Omental fat pad (tissue), 4 donors: ENCODE measurements at places on chromosomes 6 and 20.

GRCh38 chr6:129491436-129491835, 218.5 kb downstream of the ARHGAP18 start:
- no peak for DNase-seq

DNA sequence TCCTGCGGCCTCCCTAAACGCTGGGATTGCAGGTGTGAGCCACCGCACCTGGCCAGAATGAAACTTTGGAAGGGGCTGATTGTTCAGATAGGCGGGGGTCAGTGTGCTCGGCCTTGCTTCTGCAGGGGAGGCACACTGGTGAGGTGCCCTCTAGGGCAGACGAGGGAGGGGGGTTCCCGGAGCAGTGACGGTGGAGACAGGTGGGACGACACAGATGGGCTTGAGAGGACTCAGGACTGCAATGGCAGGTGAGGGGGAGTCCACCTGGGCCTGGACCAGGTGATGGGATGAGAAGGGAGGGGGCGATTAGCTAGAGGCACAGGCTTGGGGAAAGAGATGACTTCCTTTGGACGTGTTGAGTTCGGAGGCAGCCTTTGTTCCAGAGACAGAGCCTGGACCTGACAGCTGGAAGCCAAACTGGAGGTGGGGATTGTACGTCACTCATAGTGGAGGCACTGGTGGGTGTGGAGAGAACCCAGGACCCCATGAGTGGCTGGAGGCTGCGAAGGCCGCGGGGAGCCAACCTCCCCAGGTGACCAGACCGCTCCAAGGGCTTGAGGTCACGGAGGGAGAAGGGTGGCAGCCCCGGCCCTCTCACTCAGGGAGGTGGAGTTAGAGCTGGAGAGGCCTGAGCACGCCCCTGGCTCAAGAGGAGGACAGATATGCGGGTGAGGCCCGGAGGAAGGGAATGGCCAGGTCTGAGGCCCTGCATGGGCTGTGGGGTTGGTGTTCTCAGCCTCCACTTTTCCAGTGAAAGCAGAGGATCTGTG, 10.5 kb upstream of the MAP1LC3A start:
- DNase-seq = no peak

DNA sequence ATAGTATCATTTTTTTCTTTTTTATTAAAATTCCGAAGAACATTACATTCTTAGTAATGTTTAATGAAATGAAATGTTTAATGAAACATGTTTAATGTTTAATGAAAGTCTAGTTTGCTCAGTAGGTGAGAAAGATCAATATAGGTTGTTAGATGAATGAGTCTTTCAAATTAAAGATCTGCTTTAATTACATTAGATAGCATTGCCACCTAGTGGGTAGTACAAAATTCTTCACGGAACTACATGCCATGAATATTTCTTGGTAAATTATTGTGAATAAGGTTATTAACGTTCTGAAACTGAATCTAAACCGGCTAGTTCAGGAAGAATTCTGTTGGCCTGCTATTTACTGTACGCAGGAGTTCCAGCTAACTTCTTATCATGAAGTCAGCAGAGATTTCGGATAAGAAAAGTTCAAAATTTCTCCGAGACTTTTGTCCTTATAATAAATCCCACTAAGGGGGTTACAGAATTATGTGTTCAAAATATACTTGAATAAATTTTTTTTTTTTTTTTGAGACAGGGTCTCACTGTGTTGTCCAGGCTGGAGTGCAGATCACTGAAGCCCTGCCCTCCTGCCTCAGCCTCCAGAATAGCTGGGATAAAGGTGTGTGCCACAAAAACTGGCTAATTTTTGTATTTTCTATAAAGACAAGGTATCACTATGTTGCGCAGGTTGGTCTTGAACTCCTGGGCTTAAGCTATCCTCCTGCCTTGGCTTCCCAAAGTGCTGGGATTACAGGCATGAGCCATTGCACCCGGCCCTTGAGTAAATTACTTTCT, 7.9 kb upstream of the GMNN start:
- no peak for DNase-seq

DNA sequence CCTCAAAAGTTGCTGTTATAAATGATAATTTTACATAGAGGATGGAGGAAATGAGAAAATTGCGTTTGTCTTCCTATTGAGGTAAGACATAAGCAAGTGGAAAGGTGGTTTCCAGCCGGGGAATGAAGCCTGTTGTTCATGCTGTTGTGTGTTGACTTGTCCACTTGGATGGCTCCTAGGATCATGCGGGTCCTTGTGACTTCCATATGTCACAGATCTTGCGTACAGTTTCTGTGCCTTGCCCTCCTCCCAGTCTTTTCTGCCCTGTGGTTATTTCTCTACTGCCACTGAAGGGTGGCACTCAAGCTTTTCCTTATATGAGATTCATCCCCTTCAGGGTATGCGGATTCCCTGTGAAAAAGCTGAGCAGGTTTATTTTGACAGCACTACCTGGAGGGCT, 116.6 kb downstream of the CARMIL1 start:
- no peak for DNase-seq
